ENCODE measurements at places on chromosomes 7 and 10.

GRCh38 chr7:14321947-14322346 lies 332.5 kb upstream of the ETV1 start:
- no peak for DNase-seq

DNA sequence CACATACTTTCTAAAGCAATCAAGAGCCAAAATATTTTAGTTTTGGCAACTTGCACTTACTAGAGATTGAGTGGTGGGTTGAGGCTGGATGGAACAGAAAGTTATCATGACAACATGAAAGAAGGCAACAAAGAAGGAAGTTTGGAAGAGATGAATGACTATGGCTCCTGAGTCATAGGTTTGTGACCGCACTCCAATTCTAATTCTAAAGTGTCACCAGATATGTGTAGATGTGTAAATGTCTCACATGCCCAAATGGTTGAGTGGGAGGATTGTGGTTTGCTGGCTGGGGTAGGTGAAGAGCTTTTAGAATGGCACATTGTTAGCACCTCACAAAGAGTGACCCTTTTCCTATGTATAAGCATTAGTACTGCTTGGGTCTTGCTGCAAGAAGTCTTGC lies 20.2 kb downstream of the TAS2R16 start:
- DNase-seq = no peak

DNA sequence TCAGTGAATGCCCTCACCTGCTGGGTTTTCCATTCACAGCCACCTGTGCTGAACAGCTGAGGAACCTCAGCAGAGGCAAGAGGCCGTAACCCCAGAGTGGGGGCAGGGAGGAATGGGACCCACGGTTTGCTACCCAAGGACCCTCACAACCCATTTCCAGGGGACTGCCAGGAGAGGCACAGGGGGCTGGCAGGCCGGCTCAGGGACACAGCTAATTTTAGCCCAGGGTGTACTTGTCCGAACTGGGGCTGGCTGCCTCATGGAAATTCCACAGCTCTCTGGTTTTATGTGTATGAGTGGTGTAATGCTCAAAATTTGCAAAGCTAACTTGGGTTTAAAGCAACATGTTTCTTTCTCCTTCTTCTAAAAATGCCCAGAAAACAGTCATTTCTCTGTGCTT lies 42.2 kb downstream of the MINDY4 start:
- no peak for DNase-seq

- no peak for DNase-seq
These were observed 254.7 kb upstream of the PFKP start for GRCh38 chr10:2812631-2813030.

GRCh38 chr7:130982160-130982638 lies 248.2 kb upstream of the KLF14 start:
- no peak for DNase-seq

DNA sequence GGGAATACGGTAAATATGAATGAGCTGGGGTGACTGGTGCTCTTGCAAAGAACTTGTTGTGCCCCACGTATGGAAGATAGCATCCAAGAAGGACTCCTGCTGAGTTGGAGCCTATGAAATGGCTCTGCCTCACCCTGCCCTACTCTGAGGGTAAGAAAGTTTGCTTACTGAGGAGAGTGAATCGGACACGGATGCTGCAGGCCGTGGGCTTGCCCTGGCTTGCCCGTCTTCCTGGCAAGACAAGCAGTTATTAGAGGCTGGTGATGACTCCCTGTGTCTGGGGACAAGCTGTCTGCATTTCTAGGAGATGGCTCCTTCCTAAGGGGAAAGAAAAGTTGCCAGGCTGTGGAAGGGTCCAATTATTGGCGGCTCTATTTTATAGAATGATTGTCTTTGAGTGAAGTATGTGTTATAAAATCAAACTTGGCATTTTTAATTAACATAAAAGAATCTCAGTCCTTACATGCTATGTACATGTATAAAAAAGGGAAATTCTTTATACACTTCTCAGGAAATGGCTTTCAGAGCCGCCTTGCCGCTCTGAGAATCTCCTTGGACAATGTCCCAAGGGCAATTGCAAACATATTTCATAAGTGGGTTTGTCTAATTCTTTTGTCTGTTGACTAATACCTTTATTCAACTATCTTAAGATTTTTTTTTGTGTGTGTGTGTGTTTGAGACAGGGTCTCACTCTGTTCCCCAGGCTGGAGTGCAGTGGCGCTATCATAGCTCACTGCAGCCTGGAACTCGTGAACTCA lies 64.6 kb downstream of the CYP26A1 start:
- DNase-seq = no peak

DNA sequence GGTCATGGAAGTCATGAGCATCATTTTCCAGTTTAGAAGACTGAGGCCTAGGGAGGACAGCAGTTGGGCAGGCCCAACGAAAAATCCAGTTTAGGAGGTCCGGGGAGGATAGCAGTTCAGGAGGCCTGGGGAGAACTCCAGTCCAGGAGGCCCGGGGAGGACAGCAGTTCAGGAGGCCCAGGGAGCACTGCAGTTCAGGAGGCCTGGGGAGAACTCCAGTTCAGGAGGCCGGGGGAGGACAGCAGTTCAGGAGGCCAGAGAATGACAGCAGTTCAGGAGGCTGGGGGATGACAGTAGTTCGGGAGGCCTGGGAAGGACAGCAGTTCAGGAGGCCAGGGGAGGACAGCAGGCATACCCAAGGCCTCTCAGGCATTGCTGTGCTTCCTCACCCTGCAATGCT lies 453.4 kb downstream of the LRMDA start:
- DNase-seq = no peak

- DNase-seq = no peak
These were observed 103.9 kb downstream of the PPP1R9A start for GRCh38 chr7:95011146-95011928.

DNA sequence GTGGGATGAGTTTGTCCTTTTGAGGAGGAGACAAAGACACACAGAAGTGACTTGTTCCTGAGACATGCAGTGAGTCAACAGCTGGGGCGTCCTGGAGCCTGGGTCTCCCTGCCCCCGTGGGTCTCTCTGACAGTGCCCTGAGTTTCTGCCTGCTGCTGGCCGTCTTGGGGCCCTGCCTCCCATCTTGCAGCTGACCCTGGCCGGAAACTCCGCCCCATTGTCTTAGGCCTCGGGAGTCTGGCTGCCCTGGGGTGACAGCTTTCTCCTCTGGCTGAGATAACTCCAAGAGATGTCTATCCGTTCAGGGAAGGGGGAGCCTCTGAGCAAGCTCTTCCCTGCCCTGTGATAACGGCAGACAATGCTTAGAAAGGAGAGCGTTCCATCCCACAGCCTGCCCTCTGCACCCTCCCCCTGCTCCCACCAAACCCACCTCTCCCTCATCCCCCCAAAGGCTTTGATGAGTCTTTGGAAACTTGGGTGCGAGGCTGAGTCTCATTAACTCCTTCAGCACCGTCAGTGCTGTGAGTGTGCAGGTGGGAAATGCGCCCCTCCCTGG lies 69.5 kb upstream of the PODXL start:
- DNase-seq = no peak
